ENCODE measurements at places on chromosomes 6 and 20.

DNA sequence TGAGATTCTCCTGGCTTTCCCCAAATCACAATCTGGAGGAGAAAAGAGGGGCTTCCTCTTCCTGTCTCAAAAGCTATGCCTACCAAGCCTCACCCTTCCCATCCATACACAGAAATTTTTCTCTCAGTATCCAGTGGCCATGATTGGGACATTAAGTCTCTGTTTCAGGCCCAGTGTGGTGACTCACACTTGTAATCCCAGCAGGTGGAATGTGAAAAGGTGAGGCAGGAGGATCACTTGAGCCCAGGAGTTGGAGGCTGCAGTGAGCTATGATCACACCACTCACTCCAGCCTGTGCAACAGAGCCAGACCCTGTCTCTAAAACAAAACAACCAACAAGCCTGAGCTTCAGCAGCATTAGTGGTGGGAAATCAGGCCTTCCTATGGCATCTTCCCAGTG is 210.0 kb downstream of the OGFRL1 start:
- DNase-seq: no peak

DNA sequence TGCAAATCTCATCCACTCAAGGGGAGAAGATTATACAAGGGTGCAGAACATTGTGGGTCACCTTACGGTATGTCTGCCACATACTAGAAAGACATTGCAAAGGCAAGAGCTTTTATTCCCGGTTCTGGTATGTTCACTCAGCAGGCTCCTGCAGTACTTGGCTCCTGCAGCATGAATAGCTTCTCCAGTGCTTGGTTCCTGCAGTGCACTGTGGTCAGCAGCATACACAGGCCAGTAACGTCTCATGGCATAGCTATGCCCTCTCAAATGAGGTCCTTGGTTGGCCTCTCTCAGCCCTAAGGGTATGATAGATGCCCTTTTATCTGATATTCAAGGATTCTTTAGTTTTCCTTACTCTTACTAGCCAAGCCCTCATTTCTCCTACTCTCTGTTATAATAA is 12.6 kb downstream of the TCP11 start:
- DNase-seq: no peak

DNA sequence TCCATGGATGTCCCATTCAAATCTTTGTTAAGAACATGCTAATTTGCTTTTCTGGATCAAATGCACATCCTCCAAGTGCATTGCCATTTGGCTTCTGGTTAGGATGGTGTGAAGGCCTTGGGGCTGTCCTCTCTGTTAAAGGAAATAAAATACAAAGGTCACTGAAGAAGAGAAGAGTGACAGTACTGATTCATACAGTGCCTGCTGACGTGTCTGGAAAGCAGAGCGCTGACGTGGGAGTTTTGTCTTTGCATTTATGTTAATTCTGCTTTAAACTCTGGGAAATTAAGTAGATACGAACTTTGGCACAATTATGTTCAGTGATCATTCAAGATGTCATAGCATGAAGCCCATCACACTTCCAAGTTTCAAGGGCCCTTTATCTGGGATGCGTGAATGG is 33.2 kb downstream of the SYNDIG1 start:
- no peak for DNase-seq

- peak; percentile 95 for DNase-seq
Measured at GRCh38 chr20:58309591-58310290, at the start of gene RAB22A. Gene RAB22A, plus strand, starts transcription at chr20:58309715. Its CDS starts 262 bp downstream, at chr20:58309977.

- DNase-seq: no peak
Measured at GRCh38 chr6:121506761-121507754, 71.6 kb downstream of the GJA1 start.

DNA sequence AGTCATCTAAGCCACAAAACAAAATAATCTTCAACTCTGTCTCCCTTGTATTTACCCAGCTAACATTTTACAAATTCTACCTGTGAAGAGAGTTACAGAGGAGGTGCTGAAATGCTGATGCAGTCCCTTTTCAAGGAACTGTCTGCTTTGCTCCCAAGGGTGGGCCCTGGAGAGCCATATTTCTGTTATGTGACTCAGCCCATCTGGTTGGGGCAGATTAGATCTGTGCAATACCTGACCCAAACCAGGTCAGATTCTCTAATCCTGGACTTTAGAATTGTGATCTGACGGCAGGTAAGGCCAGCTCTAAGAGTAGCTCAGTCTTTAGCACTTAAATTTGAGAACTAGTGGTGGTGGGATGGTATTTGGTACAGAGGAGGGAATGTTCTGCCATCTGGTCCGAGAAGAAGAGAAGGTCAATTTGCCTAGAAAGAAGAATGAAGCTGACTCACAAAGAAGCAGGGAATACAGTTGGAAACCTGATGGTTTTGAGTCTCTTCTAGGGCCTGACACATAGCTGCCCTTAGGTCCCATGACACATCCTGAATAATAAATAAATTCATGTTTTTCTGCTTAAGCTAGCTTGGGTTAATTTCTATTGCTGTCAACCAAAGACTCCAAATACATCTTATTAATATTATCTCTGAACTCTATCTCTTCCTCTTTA is 8.1 kb downstream of the ZNF311 start:
- no peak for DNase-seq

- DNase-seq: peak; percentile 86
Measured at GRCh38 chr20:41329435-41330342, 10.9 kb upstream of the LPIN3 start.

- no peak for DNase-seq
Measured at GRCh38 chr20:49698477-49698876, 15.2 kb downstream of the B4GALT5 start.

GRCh38 chr20:7841971-7842310 is 98.3 kb downstream of the HAO1 start:
- no peak for DNase-seq

GRCh38 chr6:113564371-113565171 is 292.6 kb upstream of the MARCKS start:
- DNase-seq: no peak

DNA sequence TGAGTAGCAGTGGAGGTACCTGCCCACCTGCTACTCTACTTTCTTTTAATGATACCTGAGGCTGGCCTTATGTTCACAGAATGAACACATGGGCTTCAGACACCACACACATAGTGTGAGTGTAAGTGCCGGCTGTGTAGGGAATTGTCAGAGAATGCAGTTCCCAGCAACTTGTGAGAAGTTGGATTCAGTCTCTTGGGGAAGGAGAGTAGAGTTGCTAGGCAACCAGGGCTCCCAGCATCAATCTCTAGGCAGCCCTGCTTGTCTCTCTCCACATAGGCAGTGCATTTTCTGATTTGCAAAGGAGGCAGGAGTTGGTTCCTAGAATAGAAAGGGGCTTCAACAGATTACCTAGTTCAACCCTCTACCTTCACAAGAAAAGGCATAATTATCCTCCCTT is 74.1 kb downstream of the BFSP1 start:
- no peak for DNase-seq

DNA sequence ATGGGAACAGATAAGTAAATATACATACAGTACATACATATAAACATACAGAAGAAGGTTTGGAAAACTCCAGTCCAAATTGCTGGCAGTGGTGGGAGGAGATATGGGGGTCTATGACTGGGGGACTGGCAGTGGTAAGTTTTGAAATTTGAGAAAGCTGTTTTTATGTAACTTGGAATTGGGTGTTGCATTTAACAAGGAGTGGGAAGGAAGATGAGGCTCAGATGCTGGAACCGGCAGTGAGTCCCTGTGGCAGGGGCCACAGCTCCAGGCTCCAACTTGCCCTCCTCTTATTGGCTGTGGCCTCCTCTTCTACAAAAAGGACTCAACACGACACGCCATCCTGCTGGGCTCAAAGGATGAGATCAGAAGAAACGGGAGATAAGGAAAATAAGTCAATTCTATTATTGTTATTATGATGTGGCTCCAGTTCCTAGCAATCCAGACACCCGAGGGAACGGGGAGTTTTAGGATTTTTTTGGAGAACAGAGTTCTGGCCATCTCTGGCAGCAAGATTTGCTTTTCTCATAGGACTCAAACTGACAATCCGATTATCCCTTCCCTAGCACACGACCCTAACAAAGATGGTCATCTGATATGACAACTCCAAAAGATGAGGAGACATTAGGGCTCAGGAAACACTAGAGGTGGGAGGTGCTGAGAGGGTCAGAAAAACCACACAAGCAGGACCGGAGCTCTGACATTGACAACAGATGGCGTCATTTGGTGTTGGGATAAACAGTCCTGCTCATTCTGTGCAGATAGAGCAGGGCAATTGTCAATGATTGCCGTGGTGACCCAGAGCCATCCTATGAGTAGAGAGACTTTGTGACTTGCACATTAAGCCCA is 6.0 kb upstream of the TGM2 start:
- DNase-seq: no peak

DNA sequence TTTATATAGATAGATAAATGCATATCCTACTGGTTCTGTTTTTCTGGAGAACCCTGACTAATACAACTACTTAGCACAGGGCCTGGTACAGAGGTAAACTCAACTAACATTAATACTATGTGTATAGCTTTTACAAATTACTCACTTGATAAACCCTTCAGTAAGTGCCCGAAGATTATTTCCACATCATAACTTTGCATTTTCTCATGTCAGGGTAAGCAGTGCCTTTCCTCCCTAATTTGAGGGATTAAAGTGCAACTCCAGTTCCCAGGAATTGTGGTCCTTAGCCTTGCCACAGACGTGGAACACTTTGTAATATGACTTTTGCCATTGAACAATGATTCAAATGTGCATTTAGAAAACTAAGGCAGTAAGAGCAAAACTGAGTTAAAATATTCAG is 147.5 kb upstream of the SMLR1 start:
- DNase-seq: no peak

DNA sequence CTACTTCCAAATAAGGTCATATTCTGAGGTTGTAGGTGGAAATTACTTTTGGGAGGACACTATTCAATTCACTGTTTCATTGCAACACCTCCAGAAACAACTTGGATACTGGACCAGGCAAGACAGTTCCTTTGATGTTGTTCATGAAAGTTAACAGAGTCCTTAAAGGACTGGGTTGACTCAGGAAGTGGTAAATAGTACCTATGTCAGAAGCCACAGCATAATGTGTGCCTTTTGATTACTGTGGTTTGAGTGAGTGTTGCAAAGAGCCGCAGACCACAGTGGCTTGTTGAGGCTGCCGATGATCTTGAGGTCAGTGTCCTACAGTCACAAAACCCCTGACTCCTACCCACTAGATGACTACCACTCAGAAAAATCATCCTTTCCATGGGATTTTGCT is 10.9 kb downstream of the IL20RA start:
- peak; percentile 90 for DNase-seq

GRCh38 chr20:11193241-11193640 is 519.4 kb upstream of the JAG1 start:
- no peak for DNase-seq

All from activated CD4-positive, alpha-beta T cell treated with anti-CD3 and anti-CD28 coated beads, Interleukin-2, amount 10 ng/mL, durations not matched to agents 24 days and 14 days (primary cell).